ENCODE measurements at places on chromosomes 3 and 15.

- DNase-seq: no peak
Observed at GRCh38 chr3:66177026-66177425, 43.8 kb upstream of the SLC25A26 start.

DNA sequence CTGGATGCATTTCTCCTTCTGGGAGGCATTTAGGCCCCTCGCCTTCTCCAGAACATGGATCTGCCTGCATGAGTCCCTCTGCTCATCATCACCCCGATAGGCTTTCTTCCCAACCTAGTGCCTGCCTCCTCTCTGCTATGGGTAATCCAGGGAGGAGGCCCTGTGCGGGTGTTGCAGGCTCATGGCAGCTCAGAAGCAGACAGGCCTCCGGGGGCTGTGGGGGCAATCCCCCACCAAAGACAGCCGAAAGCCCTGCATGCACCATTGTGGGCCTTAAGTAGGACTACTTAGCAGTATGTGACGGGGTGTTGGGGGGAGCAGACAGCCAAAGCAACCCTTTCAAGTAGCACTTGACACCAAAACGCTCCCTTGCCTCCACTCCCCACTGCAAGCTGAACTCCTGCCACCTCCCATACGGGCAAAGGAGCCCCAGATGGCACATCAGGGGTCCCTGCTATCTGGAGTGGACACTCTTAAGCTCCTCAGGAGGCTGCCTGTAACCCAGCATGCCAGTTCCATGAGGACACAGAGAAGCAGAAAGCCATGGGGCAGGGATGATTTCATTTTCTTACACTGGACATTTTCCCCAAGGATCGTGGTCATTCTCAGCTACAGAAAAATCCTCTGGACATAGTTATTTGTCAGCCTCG, 98.8 kb upstream of the HACD2 start:
- DNase-seq: no peak

DNA sequence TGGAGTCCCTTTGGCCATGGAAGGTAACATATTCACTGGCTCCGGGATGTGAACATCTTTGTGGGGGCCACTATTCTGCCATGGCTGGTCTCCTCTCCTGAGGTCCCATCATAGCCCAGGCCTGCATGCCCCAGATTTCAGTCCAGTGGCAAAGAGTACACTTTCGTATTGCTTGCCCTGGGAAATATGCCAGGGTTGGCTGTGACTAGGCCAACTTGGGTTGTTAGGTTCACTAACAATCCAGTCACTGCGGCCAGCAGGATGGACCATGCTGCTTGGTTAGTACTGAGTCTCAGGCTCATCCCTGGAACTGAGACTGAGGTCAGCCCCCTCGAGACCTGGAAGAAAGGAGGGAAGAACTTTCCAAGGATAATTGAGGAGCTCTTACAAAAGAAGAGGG, 9.8 kb upstream of the EEFSEC start:
- no peak for DNase-seq

DNA sequence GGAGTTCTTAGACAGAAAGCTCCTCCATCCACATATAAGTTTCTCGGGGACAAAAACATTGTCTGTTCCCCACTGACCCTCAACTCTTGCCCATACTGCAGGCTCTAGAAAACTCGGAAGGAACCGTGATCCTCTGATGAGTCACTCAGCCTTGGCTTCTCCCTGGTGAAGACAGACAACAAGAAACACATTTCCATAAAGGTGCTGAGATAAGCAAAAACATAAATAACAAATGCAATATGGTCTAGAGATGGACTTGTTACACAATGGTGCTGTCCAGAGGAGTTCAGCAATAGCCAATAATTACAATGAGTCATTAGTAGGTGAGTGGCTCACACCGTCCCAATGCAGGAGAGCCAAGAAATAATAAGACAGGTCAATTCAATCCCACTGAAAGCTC, 43.7 kb downstream of the MAGI1 start:
- no peak for DNase-seq

DNA sequence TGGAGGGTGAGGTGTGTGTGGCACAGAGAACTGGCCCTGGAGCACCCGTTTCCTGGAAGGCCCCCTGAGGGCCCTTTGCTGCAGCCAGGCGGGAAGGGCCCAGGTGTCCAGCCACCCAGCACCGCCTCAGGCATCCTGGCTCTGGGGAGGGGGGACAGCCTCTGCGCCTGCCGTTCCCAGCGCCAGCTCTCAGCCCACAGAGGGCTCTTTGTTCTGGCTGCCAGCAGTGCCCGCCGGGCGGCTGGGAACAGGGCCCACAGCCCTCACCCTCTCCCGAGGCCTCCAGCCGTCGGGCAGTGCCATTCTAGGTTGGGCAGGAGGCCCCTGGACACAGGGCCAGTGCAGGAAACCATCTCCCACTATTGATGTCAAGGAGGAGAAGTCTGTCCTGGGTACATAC, 8.3 kb downstream of the SLC38A3 start:
- DNase-seq: no peak

- no peak for DNase-seq
Observed at GRCh38 chr3:36697229-36698001, 66.9 kb downstream of the DCLK3 start.

DNA sequence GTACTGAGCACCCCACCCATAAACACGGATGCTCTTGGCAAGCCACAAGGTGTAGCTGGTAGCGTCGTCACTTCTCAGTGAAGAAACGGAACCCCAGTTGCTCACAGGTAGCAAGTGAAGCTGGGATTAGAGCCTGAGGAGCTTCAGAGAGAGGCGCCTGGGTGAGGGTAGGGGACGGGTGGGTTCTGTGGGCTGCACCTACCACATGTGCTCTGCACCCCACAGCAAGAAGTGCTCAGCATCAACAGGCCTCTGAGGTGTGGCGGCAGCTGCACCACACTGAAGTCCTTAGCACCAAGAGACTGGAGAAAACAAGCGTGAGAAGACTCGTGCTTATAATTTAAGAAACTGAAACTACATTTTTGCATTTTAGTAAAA, 9.8 kb downstream of the MAP6D1 start:
- DNase-seq: no peak

- DNase-seq: peak; percentile 22
Observed at GRCh38 chr3:66195347-66195783, 25.4 kb upstream of the SLC25A26 start.

DNA sequence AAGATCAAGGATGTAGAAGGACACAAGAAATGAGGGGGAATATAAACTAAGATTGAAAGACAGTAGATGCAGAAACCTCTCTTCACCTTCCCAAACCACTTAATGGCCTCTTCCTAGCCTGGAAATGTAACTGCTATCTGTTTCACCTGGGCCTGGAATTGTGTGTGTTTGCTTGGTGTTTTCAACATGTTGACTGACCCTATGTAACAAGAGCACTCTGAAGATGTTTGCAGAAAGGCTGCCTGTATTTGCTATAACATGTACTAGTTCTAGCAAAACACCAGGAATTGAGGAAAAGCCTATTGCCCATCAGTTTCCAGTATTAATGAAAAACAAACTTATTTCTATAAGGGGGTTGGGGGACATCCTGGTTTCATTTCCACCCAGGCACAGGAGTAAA, 248.3 kb downstream of the WDR72 start:
- no peak for DNase-seq

DNA sequence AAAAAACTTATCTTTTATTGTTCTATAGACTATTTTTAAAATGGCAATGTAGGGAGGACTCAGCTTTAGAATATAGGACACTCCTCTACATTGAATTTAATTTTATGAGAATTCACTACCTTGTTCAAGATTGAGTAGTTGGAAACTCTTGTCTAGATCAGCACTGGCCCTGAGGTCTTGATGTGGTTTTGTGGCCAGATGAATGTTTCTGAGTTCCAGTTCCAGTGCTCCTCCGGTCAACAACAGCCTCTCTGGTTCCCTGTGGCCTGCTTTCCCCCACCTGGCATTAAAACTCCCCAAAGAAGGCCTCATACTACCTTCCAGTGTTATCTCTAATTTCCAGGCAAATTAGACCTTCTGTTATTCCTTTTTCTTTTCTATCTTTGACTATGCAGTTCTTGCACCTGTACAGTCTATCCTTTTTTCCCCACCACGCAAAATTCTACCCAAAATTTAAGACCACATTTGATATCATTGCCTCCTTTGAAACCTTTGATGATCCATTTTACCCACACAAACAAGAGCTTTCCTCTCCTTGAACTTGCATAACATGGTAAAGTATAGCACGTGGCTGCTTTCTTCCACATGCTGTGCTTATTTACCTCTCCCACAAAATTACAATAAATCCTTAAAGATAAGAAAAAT, 9.6 kb upstream of the ANP32A start:
- DNase-seq: no peak

GRCh38 chr3:20043396-20043795, 3.1 kb downstream of the KAT2B start:
- DNase-seq: no peak

Measured in fibroblast of skin of left quadriceps (primary cell).